ENCODE measurements at places on chromosomes 11 and 22.

- no peak for DNase-seq
These were observed 3.5 kb downstream of the DDTL start for GRCh38 chr22:23970201-23970641.

DNA sequence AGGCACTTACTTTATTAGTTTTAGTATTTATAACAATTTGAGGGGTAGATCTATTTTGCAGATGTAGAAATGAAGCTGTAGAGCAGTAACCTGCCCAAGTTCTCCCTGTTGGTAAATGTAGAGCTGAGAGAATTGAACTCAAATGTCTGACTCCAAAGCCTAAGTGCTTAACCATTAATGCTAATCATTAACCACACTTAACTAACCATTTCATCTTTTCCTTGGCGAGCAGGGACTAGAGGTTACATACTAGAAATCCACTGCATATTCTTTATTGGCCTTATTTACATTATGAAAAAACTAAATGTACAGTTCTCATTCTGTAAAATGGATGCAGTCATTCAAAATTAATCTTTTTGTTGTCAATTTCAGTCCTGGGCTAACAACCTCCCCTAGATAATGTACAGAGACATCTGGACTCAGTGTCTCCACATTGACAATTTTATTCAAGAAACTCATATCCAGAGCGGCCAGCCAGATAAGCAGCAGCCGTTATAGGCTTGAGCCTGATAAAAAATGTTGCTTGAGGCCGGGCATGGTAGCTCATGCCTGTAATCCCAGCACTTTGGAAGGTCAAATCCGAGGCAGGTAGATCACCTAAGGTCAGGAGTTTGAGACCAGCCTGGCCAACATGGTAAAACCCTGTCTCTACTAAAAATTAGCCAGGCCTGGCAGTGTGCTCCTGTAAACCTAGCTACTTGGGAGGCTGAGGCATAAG lies 76.7 kb upstream of the PICALM start:
- no peak for DNase-seq

DNA sequence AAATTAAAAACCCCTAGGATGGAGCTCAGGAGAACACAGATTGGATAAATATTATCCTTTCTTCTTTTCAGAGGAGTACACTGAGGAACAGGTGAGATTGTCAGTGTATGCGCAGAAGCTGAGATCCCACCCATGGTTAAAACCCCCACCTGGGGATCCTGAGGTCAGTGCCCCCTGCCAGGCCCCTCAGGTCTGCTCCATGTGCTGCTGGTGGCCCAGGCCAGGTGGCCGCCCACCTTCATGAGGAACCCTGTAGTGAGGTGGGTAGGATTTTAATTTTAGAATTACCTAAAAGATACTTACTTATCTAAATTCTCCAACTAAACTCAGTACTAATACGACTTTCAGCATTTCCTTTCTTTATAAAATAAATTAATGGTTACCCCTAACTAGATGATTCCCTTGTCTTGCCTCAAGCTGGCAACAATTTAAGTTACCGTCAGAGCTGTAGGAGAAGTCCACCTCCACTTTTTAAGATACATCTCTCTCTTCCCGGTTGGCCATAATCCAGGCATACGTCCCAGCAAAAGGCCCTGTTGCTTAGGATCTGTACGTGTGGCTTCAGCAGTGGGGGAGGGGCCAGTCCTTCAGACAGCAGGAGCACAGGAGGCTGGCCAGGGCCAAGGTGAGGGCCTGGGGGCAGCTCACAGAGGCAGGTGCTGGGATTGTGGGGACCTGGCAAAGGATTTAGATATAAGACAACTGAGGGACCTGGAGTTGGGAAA lies 61.5 kb upstream of the PITPNB start:
- no peak for DNase-seq

- DNase-seq = no peak
These were observed 2.5 kb downstream of the ARHGAP32 start for GRCh38 chr11:129189646-129190045.

GRCh38 chr11:132943357-132943705 lies 589.0 kb downstream of the OPCML start:
- DNase-seq = no peak

Measured in activated CD8-positive, alpha-beta memory T cell treated with anti-CD3 and anti-CD28 coated beads, Interleukin-2, amount 50 U/mL, for 48 hours (primary cell).